ENCODE measurements at places on chromosomes 6 and 20.

DNA sequence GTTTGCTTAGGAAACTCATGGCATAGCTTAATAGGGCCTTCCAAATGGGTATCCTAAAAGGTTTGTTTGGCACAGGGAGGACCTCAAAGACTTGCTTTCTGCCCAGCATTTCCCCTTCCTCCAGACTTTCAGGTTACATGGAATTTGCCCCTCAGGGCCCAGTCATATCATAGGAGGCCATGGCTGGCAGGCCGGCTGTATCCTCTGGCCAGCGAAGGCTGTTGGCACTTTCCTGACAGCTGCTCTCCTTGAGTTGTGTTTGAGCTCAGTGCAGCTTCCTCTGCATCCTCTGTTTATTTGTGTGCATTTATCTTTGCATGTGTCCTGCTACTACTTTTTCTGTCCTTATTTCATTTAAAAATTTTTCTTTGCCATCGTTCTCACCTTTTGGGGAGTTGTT lies 90.9 kb downstream of the ANKS1A start:
- DNase-seq, result no peak

GRCh38 chr20:1844325-1845162 lies 50.7 kb upstream of the SIRPA start:
- DNase-seq, result peak; percentile 30

DNA sequence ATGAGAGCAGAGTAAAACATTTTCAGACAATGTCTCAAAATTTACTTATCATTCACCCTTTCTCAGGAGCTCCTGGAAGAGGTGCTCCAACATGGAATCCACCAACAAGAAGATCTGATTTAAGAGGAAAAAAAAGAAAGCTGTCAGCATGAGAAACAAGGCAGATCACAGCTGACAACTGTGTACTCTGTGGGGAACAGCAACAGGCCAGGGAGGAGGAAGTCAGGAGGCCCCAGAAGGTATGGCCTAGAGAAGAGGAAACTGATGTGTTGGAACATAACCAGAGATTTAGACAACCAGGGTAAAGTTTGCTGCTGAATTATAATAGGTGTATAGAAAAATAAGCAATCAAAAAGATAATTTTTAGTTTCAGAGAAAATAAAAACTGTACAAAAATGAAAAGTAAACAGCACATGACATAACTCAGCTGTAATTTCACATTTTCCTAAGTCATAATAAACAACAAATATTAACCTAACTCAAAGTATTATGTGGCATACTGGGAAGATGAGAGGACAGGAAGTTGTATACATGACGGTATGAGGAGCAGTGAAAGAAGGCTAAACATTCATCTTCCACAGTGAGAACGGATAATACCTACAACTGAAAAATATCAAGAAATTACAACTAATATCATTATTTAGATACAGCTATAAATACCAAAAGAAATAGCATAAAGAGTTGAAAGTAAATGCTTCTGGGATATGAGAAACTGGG lies 113.6 kb upstream of the EMILIN3 start:
- DNase-seq, result no peak

DNA sequence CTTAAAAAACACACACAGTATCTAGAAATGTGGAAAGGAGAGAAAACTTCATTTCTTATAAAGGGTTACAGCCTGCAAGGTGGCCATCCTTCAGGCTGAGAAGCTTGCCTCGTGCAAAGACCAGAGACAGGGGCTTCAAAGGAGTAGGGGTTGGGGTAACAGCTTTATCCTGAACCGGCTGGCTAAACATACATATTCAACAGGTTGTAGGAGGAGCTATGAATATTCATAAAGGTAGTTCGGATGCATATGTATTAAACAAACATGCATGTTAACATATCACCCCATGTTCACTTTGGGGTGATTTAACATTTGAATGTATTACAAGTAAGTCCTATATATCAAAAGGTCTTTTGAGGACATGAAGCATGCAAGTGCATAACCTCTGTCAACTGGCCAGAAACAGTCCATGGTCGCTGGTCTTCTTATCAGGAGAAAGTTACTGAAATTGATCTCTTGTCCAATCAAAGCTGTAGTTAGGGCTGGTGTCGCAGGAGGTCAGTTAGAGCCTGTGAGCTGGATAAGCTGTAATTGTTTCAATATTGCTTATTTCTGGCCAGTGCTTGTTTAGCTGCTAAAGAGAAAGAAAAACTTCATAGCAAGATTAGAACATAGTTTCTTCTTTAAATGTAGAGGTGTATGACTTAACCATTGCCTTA lies 2.3 kb upstream of the STMND1 start:
- DNase-seq, result no peak

- DNase-seq, result no peak
Observed at GRCh38 chr6:107616775-107617174, 126.9 kb downstream of the SOBP start.

GRCh38 chr20:496126-496696 lies 33.9 kb upstream of the TBC1D20 start:
- no peak for DNase-seq

- DNase-seq, result no peak
Observed at GRCh38 chr6:73514746-73515110, 6.1 kb downstream of the EEF1A1 start.

DNA sequence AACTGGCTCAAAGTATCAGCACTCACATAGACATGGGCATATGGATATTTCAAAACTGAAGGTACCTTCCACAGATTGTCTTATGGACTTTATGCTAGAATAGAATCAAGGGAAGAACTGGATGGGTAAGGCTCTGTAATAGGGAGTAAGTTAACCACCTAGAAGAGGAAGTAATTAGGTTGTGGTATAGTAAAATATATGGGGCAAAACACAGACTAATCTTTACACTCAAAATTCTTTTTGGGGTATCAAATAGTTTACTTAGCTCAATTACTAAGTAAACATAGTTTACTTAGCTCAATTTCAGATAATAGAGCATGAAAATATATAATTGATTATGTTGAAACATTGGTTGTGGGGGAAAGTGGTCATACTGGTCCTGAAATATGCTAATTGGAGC lies 94.2 kb upstream of the ATXN1 start:
- DNase-seq, result no peak

GRCh38 chr6:140970485-140970884 lies 1162.2 kb upstream of the GJE1 start:
- no peak for DNase-seq
